Fibroblast of skin of scalp (primary cell): ENCODE measurements at places on chromosomes 3 and 15.
A peak's percentile ranks its signal among the peaks of the same experiment; 100 is the strongest.

DNA sequence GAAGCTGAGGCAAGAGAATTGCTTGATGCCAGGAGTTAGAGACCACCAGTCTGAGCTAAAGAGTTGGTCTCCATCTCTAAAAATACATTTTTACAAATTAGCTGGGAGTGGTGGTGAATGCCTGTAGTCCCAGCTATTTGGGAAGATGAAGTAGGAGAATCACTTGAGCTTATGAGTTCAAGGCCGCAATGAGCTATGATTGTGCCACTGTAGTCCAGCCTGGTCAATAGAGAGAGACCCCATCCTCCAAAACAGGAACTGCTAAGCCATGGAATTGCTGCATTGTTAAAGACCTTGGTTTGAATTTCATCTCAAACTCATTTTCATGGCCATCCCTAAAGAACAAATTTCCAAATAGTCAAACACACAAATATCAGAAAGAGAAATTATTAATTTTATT lies 113.9 kb upstream of the AGTR1 start:
- no peak for DNase-seq

GRCh38 chr3:66106788-66107187 lies 68.1 kb upstream of the MAGI1 start:
- no peak for DNase-seq

GRCh38 chr3:64173563-64173962 lies 51.7 kb downstream of the PRICKLE2 start:
- no peak for DNase-seq

- peak; percentile 88 for DNase-seq
These were observed 130.6 kb upstream of the SEMA6D start for GRCh38 chr15:47586653-47587224.

DNA sequence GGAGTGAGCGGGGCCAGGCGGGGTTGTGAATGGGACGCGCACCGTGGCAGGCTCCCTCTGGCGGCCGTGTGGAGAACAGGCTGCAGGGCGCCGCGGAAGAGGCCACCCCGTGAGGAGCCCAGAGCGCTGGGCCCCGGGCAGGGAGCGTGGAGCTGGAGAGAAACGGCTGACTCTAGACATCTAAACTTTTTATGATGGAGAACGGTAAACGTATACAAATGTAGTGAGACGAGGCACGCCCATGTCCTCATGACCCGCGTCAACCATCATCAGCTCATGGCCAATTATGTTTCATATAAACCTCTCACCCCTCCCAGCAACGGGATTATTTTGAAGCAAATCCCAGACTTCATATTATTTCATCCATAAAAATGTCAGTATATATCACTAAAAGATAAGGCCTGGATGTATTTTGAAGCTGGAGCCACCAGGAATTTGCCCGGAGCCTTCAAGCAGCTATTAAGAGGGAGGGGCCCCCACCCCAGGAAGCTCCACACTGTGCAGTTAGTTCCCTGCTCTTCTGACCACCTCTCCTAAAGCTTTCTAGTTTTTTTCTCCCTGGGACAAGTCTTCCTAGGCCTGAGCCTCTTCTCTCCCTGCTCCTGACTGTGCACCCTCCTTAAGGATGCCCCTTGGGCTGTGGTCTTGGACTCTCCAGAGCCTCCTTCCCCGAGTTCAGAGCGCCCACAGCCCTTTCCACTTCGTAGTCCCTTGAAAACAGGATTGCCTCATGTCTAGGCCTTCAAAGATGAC lies 149.5 kb downstream of the SMAD6 start:
- peak; percentile 84 for DNase-seq

DNA sequence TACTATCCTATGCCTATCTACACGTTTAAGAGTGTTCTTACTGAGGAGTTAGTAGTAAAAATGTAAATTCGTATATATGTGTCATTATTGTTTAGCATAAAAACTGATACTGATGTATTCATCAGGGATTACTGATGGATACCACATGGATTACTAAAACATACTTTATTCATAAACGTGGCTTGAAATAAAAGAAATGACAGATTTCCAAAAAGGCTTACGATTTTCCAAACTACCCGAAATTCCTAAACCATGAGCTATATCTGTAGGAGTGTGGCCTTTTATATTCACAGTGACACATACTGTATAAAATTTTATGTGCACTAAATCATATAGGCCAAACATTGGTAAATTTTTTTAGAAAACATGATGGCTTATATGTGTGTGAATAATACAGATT lies 6.9 kb downstream of the TSC22D2 start:
- DNase-seq = peak; percentile 90

- peak; percentile 47 for DNase-seq
These were observed 102.2 kb downstream of the DGKG start for GRCh38 chr3:186259612-186260383.

- DNase-seq = no peak
These were observed 2.6 kb downstream of the PCSK6 start for GRCh38 chr15:101486696-101487459.

DNA sequence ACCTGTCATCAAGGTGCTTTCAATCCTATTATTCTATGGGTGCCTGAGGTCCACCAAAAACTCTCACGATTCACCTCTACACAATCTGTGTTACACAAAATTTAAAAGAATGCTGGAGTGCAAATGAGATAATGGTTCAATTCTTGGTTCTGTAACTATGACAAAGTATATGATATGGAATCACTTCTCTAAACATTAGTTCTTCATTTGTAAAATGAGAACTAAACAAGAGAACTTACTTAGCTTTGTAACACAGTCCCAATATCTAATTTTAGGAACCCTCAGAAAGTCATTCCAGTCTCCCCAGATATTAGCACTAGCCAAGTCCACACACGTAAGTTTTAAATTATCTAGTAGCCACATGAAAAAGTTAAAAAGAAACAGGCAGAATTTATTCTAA lies 111.5 kb downstream of the TBL1XR1 start:
- no peak for DNase-seq

- peak; percentile 54 for DNase-seq
These were observed 3.2 kb downstream of the AEN start for GRCh38 chr15:88624156-88624970.

DNA sequence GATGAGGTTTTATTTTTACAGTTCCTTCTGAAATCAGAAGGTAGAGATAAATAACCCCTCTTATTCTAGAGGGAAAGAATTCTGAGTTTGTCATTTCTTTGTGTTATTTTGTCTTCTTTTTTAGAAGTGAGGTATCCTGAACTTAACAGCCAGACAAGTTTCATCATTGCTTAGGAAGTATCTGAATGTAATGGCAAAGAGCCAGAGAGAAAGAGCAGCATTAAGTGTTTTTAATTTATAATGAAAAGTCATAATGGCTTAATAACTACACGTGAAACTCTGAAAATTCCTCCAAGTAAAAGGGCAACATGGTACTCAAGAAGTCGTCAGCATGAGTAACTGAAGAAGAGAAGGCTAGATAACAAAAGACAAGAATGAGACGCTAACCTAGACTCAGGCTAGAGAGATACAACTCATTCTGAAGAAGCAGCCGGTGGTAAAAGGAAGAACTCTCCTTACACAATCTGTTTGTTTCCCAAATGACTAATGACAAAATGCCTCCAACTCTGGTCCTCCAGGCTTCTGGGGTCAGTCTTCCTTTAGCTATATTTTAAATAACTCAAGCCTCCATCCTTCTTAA lies 116.2 kb upstream of the NECTIN3 start:
- DNase-seq = peak; percentile 44

DNA sequence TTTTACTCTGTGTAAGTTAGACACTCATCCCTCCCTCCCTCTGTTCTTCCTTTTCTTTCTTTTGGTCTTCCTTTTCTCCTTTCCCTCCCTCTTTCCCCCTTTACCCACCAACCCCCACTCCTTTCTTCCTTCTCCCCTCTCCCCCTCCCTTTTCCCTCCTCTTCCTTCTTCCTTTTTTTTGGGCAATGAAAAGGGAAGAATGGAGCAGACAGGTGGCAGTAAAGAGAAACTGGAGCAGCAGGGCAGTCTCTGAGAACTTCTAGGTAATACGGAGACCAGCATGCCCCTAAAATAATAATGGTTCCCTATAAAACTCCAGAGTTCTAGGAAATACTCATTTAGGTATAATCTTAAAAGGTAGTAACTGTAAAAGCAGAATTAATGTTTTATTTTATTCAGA lies 11.4 kb upstream of the GPR171 start:
- no peak for DNase-seq

DNA sequence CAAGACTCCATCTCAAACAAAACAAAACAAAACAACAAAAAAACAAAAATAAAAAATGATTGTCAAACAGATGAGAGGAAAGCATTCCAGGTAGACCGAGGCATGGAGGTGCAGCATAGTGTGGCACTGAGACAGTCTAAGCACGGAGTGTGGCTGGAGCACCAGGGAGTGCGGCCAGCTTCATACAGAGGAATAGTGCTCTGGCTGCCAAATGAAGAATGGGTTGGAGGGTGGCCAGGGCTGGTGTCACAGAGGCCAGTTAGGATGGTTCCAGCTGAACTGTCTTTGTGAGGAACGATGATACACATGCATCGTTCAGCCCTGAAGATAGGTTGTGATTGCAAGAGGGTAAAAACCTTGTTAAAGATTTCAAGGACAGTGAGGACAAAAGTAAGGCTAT lies 28.3 kb downstream of the MITF start:
- DNase-seq = no peak

DNA sequence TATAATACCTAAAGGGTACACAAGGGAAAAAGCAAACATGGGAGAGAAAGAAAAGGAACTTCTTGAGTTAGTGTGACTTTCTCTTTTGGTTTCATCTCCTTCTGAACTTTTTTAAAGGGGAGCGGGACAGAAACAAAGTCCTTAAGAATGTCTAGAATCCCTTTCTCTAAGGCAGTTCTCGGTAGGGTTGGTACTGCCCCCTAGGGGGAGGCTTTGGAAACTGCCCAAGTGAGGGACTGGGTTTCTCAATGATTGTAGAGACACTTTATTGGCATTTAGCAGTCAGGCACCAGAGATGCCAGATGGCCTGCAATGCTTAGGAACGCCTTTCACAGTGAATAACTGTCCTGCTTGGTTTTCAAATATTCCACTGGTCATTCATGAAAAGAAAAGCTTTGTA lies 172.7 kb downstream of the WDR72 start:
- peak; percentile 46 for DNase-seq

DNA sequence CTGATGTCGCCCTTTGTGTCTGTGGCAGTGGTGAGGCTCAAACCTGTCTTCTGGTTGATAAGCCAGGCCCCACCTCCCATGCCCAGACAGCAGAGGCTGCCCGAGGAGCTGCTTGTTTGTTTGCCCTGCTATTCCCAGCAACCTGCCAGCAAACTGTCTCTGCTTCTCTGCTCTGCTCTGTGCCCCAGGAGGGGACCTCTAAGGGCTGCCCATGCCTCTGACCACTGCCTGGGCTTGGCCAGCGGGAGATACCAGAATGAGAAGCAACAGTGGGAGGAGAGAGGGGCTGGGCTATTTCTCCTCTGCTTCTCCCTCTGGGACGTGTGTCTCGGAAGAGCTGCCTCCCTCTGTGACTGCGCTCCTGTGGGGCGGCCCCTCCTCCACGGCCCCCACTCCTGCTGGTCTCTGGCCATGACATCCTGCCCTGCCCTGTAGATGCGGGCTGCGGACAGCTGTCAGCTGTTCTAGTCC lies 213.1 kb downstream of the RPLP1 start:
- no peak for DNase-seq

DNA sequence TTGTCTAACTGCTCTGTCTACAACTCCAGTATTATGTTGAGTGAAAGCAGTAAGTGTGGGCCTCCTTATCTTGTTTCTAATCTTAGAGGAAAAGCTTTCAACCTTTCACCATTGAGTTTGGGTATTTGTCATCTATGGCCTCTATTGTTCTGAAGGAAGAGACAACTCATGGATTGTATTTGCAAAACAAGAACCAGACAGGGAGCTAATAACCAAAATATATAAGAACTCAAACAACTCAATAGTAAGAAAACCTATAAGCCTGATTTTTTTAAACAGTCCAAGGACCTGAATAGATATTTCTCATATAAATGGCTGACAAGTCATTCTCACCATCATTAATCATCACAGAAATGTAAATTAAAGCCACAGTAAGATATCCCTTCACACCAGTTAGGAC lies 113.0 kb downstream of the TAFA4 start:
- no peak for DNase-seq

DNA sequence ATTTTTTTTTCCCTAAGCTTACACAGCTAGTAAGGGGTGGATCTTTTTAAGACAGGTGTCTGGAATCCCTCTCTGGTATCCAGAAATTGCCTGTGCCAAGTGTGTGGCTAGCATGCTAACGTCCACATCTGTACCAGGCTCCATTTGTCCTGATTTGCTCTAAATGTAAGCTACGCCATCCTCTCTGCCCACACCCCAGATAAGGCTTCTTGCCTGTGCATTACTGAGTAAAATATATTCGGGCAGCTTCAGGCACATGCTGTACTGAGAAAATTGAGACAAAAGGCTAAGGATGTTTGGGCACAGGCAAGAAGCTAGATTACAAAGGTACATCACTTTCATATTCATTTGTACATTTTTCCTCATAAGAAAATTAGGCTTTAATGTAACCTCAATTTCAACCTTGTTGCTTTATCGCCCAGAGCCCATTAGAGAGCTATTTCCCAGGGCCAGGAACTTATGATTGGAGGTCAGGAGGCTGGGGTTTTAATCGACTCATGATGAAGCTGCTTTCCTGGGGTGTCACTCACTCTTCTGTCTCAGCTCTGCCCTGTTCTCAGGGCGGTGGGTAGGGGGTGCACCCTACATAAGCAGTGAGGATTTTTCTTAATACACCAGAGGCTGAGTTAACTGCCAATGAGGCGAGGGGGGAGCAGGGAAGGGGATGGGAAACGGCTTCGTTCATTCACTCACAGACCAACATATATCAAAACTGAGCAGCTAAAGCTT lies 106.3 kb downstream of the RORA start:
- no peak for DNase-seq

- DNase-seq = no peak
These were observed 104.3 kb upstream of the EOMES start for GRCh38 chr3:27826448-27826847.

DNA sequence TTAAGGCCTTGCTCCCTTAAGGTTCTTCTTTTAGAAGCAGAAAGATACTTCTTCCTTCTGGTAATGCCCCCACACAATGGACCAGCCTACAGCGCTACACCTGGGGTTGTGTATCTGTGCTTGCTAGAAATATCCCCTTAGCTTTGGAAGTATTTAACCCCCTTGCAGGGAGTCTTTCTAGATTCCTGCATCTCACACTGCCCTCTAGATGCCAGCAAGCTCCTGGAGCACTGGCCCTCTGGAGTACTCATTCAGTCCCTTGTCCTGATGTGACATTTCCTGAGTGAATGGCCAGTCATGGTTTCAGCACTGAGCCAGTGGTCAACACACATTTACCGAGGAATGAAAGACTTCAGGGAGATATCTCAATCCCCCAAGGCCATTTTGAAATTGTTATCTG lies 30.4 kb upstream of the RBP2 start:
- DNase-seq = no peak
